ENCODE measurements at places on chromosomes 2 and 18. TPM values are rescaled to one million over a fixed set of nuclear protein-coding genes. Genes with fewer than 3 reads are reported as not detected.

OSBPL1A gene
- total RNA-seq = 77.1 TPM

CD8B gene
- total RNA-seq = 0.35 TPM

DCDC2C gene
- total RNA-seq = not detected

DBI gene
- 186 TPM for total RNA-seq

GRHL1 gene
- total RNA-seq = 3.6 TPM

AKAIN1 gene
- total RNA-seq = not detected

STPG4 gene
- 0.28 TPM for total RNA-seq

PEX13 gene
- 22.3 TPM for total RNA-seq

VWA3B gene
- not detected for total RNA-seq

NEU2 gene
- not detected for total RNA-seq

ABCG8 gene
- total RNA-seq = not detected

SH3RF3 gene
- 0.42 TPM for total RNA-seq

DNA sequence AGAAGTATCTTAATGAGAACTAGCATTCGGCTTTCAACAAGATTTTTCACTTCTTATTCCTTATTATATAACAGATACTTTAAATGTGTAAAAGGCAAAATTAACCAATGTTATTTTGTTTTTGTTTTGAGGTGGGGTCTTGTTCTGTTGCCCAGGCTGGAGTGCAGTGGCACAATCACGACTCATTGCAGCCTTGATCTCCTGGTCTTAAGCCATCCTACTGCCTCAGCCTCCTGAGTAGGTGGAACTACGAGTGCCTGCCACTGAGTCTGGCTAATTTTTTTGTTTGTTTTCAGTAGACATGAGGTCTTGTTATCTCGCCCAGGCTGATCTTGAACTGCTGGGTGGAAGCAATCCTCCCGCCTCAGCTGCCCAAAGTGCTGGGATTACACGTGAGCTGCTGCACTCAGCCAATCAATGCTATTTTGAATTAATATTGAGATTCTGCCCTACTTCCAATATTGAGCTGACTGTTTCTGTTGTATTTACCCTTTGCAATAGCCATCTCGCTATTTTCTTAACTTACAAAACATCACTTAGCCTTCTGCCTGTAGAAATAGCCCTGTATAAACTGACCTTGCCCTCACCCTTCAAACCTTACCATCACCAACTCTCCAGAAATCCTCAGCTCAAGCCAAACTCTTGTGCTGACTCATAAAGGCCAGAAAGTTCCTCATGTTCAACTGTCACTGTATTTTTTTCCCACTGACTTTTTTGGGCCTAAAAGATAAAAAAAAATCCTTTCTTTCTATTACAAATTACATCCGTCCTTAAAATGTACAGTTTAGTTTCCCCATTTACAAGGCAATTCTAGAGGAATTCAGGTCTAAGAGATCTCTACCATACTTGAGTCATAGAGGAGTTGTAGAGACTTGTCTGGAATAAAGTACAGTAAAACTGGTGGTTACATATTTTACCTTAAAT is 94.3 kb downstream of the OLA1 start:
- DNase-seq = no peak

DNA sequence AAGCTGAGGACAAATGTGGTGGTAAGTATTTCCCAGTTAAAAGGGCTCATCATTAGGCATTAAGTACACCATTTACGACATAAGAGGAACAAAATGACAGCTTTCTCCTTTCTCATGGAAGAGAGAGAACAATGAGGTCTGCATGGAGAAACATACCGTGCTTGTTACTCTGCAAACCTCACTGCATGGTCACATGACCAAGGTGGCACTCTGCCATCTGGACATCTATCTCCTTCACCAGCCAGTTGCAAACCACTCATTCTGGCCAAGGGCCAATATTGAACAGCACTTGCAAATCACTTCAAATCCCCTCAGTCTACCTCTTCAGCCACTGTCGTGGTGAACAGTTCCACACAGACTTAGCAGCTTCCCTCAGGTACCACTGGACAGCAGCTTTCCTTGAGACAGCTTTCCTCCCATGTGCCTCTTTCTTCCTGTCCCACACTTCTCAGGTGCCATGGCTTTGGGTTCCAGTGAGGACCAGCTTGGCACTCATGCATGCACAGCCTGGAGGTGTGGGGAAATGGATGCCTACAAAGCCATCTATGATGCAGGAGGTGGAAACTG is 29.5 kb upstream of the DPP4 start:
- DNase-seq = no peak

GRCh38 chr18:3524706-3525105 is 74.7 kb downstream of the TGIF1 start:
- no peak for DNase-seq

GRCh38 chr2:235278771-235279355 is 215.0 kb upstream of the AGAP1 start:
- no peak for DNase-seq

- DNase-seq = no peak
These were observed 251.0 kb downstream of the AFF3 start for GRCh38 chr2:99891428-99891780.

DNA sequence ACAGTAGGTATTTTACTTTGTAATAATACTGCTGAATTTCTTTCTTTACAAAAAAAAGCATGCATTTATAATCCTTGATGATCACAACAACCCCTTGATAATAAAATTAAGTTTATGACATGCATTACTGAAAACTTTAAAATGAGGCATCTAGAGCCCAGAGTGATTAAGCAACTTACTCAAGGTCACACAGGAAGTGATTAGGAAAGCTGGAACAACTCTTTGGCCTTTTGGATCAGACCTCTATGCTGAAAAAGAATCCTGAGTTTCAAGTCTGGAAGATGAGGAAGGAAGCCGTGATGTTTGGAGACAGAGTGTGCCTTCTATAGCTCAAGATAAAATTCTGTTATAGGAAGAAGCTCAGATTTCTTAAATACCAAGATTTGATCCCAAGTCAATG is 105.0 kb upstream of the ATP8B1 start:
- DNase-seq = no peak

DNA sequence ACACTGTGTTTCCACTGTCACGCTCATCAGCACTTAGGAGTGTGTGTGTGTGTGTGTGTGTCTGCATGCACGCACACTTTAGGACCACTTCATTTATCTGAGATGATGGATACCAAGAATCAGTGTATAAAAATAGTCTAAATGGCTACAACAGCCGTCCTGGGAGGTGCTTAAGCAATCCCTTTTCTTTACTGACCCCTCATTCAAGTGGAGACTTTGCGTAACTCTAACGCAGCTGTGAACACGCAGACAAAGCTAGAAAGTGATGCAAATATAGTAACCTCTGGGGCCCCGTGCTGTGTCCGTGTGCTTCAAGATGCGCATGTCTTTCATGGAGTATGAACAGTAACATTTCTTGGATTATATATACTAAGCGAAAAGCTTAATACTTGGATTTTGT is 40.4 kb upstream of the RBM44 start:
- no peak for DNase-seq

GRCh38 chr2:205218056-205218455 is 464.2 kb upstream of the NRP2 start:
- DNase-seq = no peak

DNA sequence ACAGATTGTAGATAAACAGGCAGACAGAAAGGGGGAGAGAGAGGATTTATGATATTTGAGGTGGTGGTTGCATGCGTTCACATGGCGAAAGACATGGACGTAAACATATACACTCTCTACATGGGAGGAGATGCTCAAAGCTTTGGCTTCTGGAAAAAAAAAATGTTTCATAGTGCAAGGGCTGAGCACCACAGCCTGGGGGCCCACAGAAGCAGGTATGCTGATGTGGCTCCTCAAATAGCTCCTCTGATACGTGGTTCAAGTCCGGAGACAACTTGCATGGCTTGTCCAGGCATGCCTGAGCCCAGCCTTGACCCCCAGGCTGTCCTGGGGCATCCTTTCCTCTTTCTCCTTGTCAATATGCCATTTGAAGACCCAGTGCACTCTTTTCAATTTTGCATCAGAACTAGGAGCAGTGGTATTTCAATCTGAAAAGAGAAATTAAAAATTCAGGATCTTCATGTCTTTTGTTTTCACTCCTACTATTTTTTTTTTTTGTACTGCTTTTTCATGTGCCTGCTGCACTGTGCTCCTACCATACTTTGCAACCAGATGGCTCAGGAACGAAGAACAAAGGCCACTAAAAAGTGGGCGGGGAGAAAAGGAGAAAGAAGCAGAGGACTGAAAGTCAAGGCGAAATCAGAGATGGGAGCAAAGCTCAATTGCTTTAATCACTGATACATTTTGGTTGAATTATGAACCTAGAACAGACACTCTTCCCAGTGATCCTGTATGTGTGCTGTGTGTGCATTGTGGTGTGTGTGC is 495.7 kb upstream of the TCF4 start:
- DNase-seq = no peak

DNA sequence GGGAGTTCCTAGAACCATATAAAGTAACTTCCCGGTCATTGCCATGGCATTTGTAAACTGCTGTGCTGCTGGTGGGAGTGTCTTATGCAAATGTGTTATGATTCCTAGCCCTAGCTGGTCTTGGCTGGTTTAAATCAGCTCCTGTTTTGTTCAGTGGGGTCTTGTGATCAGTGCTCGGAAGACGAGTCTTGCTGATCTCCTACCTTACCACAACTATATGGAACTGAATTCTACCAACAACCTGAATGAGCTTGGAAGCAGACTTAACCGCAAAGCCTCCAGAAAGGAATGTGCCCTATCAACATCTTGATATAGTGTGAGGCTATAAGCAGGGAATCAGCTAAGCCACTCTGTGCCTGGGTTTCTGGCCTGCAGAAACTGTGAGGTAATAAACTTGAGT is 33.5 kb downstream of the POLE4 start:
- DNase-seq = no peak

DNA sequence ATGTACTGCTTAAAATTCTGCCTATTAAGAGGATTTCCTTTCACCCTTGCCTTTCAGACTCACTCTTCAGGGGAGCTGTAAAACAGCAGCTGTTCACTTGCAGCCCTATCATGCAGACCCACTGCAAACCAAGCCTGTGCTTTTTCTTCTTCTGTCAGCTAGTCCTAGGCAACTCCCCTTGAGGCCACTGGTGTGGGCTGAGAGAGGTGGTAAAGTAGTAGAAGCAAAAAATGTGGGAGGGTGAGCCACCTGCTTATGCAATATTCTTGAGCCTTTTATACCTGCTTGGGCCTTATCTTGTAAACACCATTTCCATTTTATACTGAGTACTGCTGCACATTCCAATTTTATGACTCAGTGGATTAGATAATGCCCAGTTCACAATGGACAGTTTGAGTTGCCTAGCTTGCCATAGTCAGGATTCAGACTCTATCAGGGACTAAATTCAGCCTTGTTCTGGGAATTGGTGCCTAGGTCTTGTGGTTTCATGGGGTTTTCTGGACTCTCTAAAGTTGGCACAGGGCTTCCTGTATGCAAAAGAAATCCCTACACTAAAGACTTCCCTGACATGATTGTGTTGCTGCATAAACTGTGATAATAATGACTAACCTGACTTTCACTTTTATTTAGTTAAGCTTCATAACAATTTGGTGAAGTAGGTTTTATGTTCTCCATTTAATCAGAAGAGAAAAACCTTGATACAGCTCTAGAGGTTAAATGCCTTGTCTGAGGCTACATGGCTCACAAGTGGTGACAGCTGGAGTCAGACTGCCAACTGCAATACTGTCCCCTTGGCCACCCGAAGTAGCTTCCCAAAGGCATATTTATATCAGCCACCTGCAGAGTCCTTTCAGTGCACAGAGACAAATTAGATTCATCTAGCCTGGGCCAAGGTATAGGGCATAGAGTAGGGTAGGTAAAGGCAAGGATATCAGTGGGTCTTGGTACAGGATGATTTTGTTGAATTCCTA is 47.4 kb upstream of the KDM3A start:
- DNase-seq = no peak

GRCh38 chr18:37144921-37145320 is 316.0 kb downstream of the KIAA1328 start:
- DNase-seq = no peak

GRCh38 chr18:36458306-36458705 is 160.8 kb downstream of the FHOD3 start:
- no peak for DNase-seq

GRCh38 chr2:231666171-231667095 is 41.9 kb upstream of the PTMA start:
- DNase-seq = peak; percentile 94

DNA sequence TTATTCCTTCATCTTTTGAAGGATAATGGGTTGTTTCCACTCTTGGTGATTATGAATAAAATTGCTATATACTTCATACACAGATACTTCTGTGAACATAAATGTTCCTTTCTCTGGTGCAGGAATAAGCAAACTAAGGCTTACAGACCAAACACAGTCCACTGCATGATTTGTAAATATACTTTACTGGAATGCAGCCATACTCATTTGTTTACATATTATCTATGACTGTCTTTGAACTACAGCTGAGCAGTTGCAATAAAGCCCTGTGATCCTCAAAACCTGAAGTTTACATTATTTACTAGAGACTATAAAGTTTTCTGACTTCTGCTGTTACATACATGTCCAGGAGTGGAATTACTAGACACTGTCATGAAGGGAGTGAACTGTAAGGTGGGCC is 381.0 kb upstream of the CNTNAP5 start:
- no peak for DNase-seq

DNA sequence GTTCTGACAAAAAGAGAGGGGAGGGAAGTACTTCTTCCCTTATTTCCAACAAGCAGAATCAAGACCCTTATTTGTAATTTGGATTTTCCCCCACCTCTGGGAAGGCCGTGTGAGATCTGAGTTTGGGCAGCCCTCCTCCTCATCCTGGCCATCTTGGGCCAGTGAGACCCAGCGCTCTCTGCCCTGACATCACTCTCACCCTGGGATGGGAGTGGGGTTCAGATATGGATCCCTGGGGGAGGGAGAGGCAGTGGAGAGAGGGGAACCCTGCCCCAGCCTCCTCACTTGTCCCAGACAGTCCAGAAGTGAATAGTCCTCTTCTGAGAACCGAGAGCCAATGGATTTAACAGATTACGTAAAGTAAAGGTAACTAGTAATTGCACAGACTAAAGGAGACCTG is 64.5 kb downstream of the DYSF start:
- no peak for DNase-seq

- DNase-seq = peak; percentile 90
These were observed 31.9 kb downstream of the C1QL2 start for GRCh38 chr2:119126650-119127049.

- no peak for DNase-seq
These were observed 2.7 kb downstream of the LAPTM4A start for GRCh38 chr2:20048488-20049448.

DNA sequence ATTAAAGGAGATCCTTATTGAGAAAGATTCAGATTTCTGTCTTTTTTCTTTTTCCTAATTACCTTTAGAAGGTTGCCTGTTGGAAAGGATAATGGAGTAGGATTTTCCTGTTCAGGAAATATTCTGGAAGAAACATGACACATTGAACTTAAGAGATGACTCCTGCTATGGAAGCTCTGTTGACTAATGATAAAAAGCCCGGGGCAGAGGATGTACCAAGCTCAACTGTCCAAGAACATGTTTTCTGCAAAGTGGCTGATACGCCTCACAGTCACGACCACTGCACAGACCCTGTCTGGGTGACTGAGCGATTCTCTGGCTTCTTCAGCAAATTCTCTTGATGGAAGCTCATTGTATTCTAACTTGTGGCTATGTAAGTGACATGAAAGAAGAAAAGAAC is 86.2 kb upstream of the THOC1 start:
- no peak for DNase-seq

GRCh38 chr2:73984922-73985307 is 205 bp downstream of the TET3 start:
- DNase-seq = peak; percentile 72

All from H1 (cell line).